ENCODE measurements at places on chromosomes 6 and 20.

GRCh38 chr6:166162599-166163342 is 4.9 kb downstream of the TBXT start:
- DNase-seq = no peak

DNA sequence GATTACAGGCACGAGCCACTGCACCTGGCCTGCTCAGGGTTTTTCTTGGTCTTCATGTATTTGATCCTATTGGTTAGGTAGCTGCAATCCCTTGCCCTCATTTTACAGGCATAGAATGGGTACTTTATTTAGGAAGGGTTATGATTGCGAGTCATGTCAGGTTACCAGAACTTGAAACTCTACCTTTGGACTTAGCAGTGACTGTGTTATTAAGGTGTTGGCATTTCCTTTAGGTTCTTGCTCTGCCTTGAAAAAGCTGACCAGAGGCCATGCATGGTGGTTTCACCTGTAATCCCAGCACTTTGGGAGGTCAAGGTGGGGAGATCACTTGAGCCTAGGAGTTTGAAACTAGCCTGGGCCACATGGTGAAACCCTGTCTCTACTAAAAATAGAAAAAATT is 24.5 kb downstream of the JARID2 start:
- DNase-seq = no peak

DNA sequence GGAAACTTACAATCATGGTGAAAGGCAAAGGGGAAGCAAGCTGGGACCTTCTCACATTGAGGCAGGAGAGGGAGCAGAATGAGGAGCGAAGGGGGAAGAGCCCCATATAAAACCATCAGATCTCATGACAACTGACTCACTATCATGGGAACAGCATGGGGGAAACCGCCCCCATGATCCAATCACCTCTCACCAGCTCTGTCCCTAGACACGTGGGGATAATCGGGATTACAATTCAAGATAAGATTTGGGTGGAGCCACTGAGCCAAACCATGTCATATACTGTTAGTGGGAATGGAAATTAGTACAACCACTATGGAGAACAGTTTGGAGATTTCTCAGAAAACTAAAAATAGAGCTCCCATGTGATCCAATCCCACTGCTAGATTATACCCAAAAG is 163.7 kb downstream of the MANEA start:
- DNase-seq = no peak

GRCh38 chr20:35287509-35288324 is 3.1 kb upstream of the EIF6 start:
- no peak for DNase-seq

- DNase-seq = no peak
These were observed 123.8 kb upstream of the MLN start for GRCh38 chr6:33927616-33928015.

Measured in T-helper 22 cell (primary cell).